ENCODE measurements at places on chromosomes 7 and 10.
A peak's percentile ranks its signal among the peaks of the same experiment; 100 is the strongest.

GRCh38 chr10:815338-816090, 116.0 kb downstream of the LARP4B start:
- no peaks in the 10 kb centered on the region for H3K4me1 ChIP-seq
- no peaks in the 10 kb centered on the region for H3K27me3 ChIP-seq
- no peak for DNase-seq
- H3K36me3 ChIP-seq, result peaks cover 70% of the 10 kb centered on the region

- H3K36me3 ChIP-seq, result no peaks in the 10 kb centered on the region
- H3K4me3 ChIP-seq, result no peak overlapping the region
- no peak for DNase-seq
- H3K27me3 ChIP-seq, result no peaks in the 10 kb centered on the region
- H3K27ac ChIP-seq, result no peak overlapping the region
These were observed 603.6 kb downstream of the CNTNAP2 start for GRCh38 chr7:146720195-146720594.

DNA sequence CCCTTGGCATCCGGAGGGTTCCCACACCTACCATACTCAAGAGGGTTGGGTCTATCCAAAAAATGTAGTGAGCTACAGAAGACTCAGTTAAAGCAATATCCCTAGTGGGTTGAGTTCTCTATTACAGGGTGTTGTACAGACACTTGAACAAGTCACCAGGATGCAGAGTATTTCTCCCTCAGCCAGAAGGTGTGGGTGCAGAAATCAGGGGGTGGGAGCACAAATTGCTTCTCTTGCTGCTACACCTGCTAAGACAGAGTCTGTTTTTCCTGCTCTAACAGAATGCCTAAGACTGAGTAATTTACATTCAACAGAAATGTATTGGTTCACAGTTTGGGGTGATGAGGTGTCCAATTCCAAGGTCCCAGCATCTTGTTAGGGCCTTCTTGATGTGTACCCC, 433.4 kb downstream of the TCERG1L start:
- H3K27me3 ChIP-seq, result no peaks in the 10 kb centered on the region
- H3K27ac ChIP-seq, result no peak overlapping the region
- no peaks in the 10 kb centered on the region for H3K36me3 ChIP-seq
- H3K4me3 ChIP-seq, result no peak overlapping the region

DNA sequence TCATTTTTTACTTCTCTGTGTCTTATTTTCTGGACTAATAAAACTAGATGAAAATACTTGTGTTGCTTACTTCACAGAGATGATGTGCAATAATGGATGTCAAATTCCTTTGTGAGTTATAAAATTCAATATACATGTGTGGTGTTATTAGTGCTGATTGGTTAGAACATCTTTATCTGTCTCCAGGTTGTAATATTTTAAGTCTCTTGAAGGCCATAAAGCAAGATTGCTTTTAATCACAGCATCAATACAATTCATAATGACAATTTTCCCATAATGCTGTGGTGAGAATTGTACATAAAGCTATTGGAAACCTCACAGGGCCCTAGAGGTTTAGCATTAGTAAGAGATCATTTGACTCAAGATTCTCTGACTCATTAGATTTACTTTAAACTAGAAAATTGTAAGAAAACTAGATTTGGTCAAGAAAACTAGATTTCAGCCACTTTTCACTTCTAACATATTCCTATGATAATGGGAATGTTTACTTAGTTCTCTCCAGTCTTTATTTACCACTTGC, 963.7 kb downstream of the REEP3 start:
- H3K4me3 ChIP-seq, result no peak overlapping the region
- H3K27ac ChIP-seq, result no peak overlapping the region
- H3K27me3 ChIP-seq, result no peaks in the 10 kb centered on the region
- no peak for DNase-seq
- no peaks in the 10 kb centered on the region for H3K36me3 ChIP-seq
- no peaks in the 10 kb centered on the region for H3K4me1 ChIP-seq

DNA sequence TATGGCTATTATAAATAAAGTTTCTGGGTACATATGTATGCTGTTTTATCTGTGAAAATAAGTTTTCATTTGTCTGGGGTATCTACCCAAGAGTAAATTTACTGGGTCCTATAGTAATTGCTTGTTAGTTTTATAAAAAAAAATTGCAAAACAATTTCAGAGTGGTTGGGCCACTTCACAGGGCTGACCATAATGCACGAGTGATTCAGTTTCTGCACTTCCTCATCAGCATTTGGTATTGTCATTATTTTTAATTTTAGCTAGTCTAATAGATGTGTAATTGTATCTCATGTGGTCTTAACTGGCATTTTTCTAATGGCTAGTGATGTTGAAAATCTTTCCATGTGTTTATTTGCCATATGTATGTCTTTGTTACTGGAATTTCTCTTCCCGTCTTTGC, 452.4 kb upstream of the AKR1E2 start:
- peaks cover 2% of the 10 kb centered on the region for H3K4me1 ChIP-seq
- no peaks in the 10 kb centered on the region for H3K36me3 ChIP-seq
- peak overlapping the region; percentile 37 for H3K27ac ChIP-seq
- no peaks in the 10 kb centered on the region for H3K27me3 ChIP-seq
- H3K4me3 ChIP-seq, result no peak overlapping the region

GRCh38 chr7:136309407-136309806, 332.2 kb upstream of the MTPN start:
- H3K27ac ChIP-seq, result no peak overlapping the region
- H3K36me3 ChIP-seq, result no peaks in the 10 kb centered on the region
- no peak for DNase-seq
- H3K27me3 ChIP-seq, result no peaks in the 10 kb centered on the region
- no peak overlapping the region for H3K4me3 ChIP-seq

DNA sequence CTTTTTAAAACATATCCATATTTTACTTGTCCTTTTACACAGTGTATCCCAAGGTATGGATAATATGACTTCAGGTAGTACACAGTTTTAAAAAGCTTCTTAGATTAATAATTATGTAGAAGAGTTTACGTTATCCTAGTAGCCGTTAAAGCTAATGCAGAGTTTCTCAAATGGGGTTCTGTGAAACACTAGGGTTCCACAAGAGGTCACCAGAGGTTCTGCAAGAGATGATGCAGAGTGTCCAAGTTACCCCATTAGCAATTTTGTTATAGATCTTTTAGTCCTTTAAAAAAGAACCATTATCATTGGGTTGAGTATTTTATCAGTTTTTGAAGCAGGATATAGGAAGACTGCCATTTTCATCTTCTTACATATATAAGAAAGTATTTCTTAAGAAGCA, 298.9 kb upstream of the HPS1 start:
- no peak overlapping the region for H3K27ac ChIP-seq
- H3K27me3 ChIP-seq, result no peaks in the 10 kb centered on the region
- no peak overlapping the region for H3K4me3 ChIP-seq

DNA sequence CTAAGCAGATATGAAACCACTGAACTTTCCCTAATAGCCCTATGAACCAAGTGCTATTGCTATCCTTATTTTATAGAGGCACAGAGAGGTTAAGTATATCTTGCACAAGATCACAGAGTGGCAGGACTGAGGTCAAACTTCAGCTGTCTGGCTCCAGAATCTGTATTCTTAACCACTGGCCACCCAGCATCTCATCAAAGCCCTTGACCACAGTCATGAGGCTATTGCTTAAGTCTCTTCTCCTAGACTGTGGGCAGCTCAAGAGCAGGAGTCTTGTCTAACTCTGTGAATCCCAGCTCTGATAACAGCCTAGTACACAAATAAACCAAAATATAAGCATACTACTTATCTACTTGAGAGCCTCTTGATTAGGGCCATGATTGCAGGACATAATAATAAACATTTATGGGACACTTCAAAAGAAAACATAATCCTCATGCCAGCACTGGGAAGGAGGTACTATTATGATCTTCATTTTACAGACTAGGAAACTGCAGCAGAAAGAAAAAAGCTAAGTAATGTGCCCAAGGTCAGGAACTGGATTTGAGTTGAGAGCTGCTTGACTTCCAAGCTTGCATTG, 22.4 kb upstream of the SMC3 start:
- peaks cover 5% of the 10 kb centered on the region for H3K4me1 ChIP-seq
- DNase-seq, result no peak
- H3K36me3 ChIP-seq, result no peaks in the 10 kb centered on the region
- no peaks in the 10 kb centered on the region for H3K27me3 ChIP-seq

DNA sequence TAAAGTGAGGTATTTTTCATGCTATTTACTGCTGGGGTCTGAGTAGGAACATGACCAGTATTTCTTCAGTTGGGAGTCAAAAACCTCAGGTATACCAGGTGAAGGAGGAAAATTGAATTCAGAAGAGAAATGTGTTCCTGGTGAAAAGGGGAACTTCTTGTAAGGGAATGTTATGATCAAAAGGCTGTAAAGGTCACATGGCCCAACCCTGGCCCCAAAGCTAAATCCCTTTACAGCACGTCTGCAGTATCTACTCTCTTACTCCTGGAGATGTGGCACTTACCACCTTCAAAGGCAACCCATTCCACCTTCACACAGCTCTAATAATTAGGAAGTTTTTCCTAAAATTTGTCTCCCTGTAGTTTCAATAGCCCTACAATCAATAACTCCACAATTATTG, 15.2 kb downstream of the PIK3AP1 start:
- no peak for DNase-seq
- no peak overlapping the region for H3K27ac ChIP-seq
- no peaks in the 10 kb centered on the region for H3K36me3 ChIP-seq
- no peaks in the 10 kb centered on the region for H3K27me3 ChIP-seq
- H3K4me3 ChIP-seq, result no peak overlapping the region

DNA sequence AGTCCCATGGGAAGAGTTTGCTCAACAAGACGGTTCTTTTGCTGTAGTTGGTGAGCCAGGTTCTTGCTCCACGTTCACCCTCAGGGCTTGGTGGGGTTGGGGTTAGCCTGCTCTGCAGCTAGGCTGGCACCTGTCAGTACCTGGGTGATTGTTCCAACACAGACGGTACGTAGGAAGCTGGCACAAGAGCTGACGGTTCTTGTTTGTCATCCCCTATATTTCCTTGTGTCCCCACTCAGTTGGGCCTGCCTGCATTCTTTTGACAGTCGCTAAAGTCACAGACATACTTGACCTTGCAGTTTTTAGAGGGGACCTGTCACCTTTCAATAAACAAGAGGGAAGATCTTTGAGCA, 40.2 kb upstream of the SYPL1 start:
- H3K27ac ChIP-seq, result no peak overlapping the region
- H3K27me3 ChIP-seq, result no peaks in the 10 kb centered on the region
- H3K4me1 ChIP-seq, result peaks cover 11% of the 10 kb centered on the region
- DNase-seq, result no peak

DNA sequence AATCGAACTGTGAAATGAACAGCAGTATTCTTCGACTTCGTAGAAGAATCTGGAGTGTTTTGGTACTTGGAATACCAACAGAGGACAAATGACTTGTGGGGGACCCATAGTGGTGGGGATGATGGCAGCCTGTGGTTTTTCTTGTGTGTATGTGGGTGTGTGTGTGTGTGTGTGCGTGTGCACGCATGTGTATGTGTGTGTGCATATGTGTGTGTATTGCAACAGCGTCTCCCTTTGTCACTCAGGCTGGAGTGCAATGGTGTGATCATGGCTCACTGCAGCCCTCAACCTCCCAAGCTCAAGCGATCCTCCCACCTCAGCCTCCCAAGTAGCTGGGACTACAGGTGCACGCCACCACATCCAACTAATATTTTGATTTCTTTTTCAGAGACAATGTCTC, 9.4 kb upstream of the YWHAG start:
- no peak overlapping the region for H3K4me3 ChIP-seq
- no peak overlapping the region for H3K27ac ChIP-seq
- H3K36me3 ChIP-seq, result no peaks in the 10 kb centered on the region
- peaks cover 19% of the 10 kb centered on the region for H3K4me1 ChIP-seq

GRCh38 chr7:35546691-35547429, 148.1 kb downstream of the HERPUD2 start:
- H3K4me3 ChIP-seq, result no peak overlapping the region
- H3K27me3 ChIP-seq, result no peaks in the 10 kb centered on the region
- no peak overlapping the region for H3K27ac ChIP-seq
- peaks cover 3% of the 10 kb centered on the region for H3K4me1 ChIP-seq

DNA sequence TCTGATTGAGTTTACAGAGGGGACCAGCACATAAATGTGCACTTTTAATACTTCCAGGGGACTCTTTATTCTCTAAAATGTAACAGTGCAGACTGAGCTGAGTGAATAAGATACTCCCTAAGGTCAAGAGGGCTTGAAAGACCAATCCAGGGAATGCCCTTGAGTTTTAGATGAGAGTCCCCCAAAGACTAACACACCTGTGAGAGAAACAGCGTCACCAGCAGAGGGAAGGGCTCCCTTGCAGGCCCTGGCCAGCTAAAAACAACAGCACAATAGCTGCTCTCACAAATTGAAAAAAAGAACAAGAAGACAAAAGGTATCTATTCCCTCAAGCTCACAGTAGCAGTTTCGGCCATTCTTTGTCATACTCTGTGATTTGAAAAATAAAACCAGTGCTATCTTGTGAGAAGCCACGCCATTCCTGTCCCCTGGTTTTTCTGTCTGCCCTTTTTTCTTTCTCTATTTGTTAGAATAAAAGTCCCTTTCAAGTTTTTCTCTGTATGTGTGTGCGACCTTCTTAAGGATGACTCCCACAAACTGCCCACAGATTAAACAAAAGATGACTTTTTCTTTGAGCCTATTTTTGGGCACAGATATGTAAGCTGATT, 230.4 kb upstream of the BMPER start:
- H3K27me3 ChIP-seq, result no peaks in the 10 kb centered on the region
- no peaks in the 10 kb centered on the region for H3K36me3 ChIP-seq
- H3K4me3 ChIP-seq, result no peak overlapping the region
- H3K27ac ChIP-seq, result no peak overlapping the region
- H3K4me1 ChIP-seq, result no peaks in the 10 kb centered on the region

GRCh38 chr10:79246606-79247275, 100.5 kb upstream of the PPIF start:
- no peak for DNase-seq
- peaks cover 88% of the 10 kb centered on the region for H3K4me1 ChIP-seq
- H3K4me3 ChIP-seq, result peak overlapping the region; percentile 9
- H3K36me3 ChIP-seq, result peaks cover 46% of the 10 kb centered on the region
- peak overlapping the region; percentile 92 for H3K27ac ChIP-seq

DNA sequence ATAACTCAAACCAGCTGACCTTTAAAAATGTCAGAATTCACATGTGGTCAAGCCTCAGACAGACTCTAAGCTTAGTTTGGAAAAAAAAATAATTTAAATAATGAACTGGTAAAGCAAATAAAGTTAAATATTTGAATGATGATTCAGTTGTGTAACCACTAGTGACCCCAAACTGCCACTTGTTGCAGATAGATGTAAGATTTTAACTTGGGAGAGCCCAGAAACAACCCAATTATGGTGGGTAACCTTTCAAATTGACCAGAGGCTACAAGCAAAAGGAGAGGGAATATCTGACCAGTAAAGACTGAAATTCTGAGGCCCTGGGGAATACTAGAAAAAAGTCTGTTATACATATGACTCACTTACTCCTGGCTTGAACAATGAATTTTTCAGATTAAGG, 268.1 kb downstream of the HPSE2 start:
- H3K27me3 ChIP-seq, result no peaks in the 10 kb centered on the region
- H3K4me1 ChIP-seq, result no peaks in the 10 kb centered on the region
- DNase-seq, result no peak
- no peak overlapping the region for H3K27ac ChIP-seq

- DNase-seq, result no peak
- no peaks in the 10 kb centered on the region for H3K36me3 ChIP-seq
- no peaks in the 10 kb centered on the region for H3K4me1 ChIP-seq
- no peaks in the 10 kb centered on the region for H3K27me3 ChIP-seq
These were observed 9.8 kb upstream of the STEAP4 start for GRCh38 chr7:88316456-88316855.

- no peak for DNase-seq
- H3K27ac ChIP-seq, result no peak overlapping the region
- H3K4me1 ChIP-seq, result no peaks in the 10 kb centered on the region
- no peaks in the 10 kb centered on the region for H3K27me3 ChIP-seq
These were observed 96.4 kb downstream of the MAGI2 start for GRCh38 chr7:79357101-79357500.
